ENCODE measurements at places on chromosomes 16 and 17.

DNA sequence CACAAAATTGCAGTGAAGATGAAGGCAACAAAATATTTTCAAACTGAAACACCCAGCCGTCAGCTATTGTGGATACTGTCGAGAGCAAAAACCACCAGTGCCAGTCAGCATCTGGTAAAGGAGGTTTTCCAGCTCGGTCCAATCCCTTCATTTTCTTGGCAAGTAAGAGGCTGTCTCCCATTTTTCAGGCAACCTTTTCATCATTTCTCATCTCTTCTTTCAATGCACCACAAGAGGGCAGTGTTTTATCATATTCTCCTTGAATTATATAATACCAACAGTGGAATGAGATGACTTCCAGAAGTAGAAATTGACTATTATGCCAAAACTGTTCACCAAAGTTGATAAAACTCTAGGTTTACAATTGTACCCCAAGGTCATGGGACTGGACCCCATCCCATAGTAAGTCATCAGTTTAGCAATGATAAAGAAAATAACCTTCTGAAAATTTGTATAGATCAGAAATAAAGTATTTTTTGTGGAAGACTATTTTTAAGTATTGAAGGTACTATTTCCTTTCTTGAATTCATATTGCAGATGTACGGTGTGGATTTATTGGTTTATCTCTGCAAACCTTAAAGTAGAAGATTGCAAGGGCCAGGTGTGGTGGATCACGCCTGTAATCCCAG is 16.8 kb downstream of the NQO1 start:
- peak; percentile 73 for DNase-seq

GRCh38 chr16:28280881-28281836 is 11.2 kb upstream of the SBK1 start:
- no peak for DNase-seq

DNA sequence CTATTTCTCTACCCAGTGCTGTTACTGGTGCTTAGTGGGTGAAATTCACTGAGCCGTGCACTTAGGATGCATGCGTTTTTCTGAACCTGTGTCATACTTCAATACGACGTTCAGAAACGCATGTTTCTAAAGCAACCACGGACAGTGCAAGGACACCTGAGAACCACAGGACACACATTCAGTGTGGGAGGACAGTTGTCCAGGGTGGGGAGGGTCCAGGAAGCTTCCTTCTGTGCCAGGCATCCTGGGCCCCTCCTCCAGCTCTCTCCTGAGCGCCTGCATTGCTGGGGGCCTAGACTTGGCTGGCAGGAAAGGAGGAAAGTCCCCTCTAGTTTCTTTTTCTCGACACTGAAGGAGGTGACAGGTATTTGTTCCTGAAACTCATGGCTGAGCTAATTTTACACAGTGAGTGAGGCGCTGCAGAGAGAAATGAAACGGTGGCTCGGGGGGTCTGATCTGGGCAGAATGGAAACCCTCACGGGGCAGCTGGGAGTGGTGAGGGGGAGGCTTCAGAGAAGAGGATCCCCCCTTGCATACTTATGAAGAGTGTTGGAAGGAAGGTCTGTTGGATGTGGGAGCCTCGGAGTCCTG is 89.9 kb downstream of the IRF8 start:
- no peak for DNase-seq

GRCh38 chr17:48588528-48588927 is 1.5 kb downstream of the HOXB3 start:
- DNase-seq = peak; percentile 53

- no peak for DNase-seq
Measured at GRCh38 chr16:3519581-3519980, 18.8 kb downstream of the CLUAP1 start.

DNA sequence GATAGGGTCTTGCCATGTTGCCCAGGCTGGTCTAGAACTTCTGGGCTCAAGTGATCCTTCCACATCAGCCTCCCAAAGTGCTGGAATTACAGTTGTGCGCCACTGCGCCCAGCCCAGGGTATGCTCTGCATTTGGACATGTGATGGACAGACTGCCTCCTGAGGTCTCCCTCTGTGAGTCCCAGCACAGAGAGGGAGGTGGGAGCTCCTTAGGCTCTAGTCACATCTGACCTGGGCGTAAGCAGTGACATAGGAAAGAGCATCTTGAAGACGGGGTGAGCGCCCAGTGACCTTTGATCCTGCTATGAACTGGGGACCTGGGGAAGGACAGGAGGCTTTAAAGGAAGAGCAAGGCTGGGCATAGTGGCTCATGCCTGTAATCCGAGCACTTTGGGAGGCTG is 2.2 kb upstream of the GFAP start:
- DNase-seq = no peak

DNA sequence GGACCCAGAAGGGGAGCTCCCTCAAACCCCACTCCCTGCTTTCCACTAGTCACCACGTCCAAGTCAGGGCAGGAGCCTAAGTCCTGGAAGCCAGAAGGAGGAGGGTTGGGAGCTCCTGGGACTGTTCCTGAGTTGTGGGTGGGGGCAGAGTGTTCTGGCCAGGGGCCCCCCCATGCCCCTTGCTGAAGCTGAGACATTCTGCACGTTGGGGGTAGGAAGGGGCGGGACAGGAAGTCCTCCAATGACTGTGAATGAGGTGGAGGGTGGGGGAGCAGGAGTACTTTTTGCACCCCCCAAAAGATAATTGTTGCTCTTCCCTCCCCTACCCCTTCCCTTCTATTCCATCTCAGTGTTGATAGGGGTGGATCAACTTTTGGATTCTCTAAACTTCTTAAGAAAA is 21.4 kb upstream of the C17orf113 start:
- no peak for DNase-seq

DNA sequence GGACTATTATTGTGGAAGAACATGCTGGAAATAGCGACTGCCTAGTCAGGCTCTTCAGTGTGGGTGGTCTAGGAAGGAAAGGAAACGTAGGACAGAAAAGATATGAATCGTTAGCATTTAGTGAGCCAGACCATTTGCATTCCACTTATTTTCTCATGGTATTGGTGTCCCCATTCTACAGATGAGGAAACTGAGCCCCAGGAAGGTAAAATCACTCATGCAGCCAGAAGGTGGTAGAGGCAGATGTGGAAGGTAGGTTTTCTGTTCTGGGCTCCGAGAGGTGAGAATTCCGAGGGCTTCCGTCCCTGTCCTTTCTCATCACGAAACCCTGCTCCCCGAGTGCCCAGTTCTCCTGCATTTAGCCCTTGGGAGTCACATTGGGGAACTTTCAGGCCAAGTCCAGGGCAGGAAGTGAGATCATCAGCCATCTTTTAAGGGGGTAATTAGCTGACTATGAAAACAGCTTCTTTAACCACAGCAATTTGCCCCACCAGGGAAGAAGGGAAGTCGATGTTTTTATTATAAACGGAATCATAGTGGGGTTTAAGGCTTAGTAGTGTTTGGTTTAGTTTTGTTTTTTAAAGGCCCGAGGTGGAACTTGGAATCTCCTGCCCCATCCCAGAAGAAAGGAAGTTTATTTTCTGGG is 110.7 kb upstream of the IRX3 start:
- DNase-seq = no peak

DNA sequence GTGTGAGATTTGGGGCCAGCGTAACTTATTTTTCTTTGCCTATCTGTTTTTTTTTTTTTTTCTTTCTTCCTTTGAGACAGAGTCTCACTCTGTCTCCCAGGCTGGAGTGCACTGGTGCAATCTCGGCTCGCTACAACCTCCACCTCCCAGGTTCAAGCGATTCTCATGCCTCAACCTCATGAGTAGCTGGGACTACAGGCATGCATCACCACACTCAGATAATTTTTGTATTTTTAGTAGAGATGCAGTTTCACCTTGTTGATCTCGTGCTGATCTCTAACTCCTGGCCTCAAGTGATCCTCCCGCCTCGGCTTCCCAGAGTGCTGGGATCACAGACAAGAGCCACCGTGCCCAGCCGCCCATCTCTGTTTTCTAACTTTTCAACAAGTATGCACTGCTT is 63.4 kb downstream of the VPS35L start:
- DNase-seq = no peak

GRCh38 chr16:89621698-89622409 is 8.4 kb downstream of the DPEP1 start:
- no peak for DNase-seq

GRCh38 chr17:29583324-29584248 is 5.9 kb downstream of the GIT1 start:
- no peak for DNase-seq

DNA sequence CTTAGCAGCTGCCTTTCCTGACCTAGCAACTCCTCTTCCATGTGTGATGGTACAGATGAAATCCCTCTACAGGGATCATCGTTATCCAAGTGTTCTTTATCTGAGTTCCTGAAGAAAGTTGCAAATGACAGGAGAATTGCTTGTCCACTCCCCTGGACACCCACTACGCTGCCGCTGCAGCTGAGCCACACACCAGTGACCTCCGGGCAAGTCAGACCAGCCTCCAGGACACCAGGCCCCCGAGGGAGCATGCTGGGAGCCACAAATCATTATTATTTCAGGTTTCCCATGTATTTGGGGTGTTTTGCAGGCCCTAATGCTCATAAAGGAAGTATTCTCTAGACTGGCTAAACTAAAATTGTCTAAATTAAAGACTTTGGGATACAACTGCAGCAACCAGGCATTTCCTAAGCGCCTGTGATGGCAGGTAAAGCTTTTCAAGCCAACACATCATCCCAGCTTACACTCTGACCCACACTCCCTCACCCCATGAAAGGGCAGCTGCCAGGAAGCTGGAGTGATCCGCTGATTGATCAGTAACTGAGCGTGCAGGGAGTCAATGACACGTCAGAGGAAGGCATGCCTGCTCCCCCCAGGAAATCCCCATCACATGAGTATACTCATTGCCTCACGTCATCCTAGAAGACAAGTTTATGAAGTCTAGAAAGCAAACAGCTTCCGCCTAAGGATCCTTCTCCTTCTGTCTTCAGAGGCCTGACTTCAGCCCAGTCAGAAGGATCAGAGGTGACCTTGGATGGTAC is 14.4 kb downstream of the FA2H start:
- DNase-seq = peak; percentile 90

GRCh38 chr17:79154951-79155585 is 80.4 kb downstream of the ENGASE start:
- DNase-seq = no peak

GRCh38 chr17:66789961-66790437 is 44.9 kb upstream of the CACNG5 start:
- DNase-seq = peak; percentile 27

DNA sequence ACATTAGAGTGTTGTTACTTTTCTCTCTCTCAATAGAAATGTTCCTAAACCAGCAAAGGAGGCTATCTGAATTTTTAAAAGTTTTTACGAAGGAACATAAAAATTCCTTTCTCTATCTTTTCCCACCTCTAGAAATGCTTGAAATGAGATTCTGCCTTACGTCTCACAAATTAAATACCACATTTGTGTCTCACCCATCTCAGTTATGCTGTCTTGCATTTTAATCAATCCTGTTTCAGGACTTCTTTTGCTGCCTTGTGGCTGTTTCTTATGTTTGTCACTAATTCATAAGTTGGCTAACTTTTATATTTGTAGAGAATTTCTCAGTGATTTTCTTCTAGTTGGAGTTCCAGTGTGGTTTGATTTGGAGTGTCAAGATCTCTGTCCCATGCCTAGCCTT is 3.5 kb downstream of the OMG start:
- no peak for DNase-seq

GRCh38 chr16:14309001-14309886 is 238.1 kb downstream of the MRTFB start:
- peak; percentile 39 for DNase-seq

DNA sequence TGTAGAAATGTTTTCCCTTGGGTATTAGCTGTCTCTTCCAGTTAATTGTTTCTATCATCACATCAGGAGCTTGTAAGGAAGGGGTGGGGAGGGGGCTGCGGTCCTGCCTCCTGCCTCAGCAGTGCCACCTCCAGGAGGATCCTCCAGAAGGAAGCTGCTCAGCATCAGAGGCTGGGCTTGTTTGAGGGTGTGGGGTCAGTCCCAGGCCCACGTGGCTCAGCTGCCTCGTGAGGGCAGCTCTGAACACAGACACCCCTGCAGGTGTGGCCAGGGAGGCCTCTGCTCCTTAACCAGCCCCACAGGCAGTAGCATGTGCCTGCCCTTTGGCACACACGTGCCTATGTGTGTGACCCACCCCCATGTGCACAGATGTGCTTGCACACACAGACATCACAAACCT is 46.3 kb downstream of the MRM1 start:
- DNase-seq = no peak

DNA sequence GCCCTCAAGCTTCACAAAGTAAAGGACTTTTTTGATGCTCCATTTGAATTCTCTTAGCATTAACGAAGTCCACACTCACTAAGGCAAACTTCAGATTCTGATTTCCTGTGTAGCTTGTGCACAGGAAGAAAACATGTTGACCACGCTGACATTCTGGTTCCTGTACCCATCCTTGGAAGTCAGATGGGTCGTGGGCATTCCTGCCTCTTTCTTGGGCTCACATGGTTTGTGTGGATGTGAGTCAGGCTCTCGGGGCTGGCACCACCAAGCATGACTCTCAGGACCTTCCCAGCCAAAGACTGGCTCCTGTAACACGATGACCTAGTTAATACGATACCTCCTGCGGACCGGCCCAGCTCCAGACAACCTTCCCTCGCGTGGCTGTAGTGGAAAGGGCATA is 32.8 kb downstream of the ARSG start:
- no peak for DNase-seq

DNA sequence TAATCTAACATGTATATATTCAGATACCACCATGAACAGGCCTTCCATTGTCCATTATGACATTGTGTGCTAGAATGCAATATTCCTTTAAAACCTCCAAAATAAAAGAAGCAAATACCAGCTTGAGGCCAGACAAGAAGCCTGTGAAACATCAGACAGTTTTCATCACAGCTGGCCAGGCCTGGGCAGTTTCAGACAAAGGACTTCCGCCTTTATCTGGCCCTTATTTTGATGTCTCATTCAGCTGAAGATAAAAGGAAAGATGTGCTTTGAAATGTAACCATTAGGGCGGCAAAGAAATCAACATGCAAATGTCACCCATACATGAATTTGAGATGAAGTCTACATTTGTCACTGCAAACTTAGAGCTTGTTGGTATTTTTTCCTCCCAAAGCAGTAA is 737.5 kb downstream of the KCNJ2 start:
- DNase-seq = peak; percentile 62

GRCh38 chr16:28495795-28496749 is 1.6 kb downstream of the APOBR start:
- DNase-seq = no peak

DNA sequence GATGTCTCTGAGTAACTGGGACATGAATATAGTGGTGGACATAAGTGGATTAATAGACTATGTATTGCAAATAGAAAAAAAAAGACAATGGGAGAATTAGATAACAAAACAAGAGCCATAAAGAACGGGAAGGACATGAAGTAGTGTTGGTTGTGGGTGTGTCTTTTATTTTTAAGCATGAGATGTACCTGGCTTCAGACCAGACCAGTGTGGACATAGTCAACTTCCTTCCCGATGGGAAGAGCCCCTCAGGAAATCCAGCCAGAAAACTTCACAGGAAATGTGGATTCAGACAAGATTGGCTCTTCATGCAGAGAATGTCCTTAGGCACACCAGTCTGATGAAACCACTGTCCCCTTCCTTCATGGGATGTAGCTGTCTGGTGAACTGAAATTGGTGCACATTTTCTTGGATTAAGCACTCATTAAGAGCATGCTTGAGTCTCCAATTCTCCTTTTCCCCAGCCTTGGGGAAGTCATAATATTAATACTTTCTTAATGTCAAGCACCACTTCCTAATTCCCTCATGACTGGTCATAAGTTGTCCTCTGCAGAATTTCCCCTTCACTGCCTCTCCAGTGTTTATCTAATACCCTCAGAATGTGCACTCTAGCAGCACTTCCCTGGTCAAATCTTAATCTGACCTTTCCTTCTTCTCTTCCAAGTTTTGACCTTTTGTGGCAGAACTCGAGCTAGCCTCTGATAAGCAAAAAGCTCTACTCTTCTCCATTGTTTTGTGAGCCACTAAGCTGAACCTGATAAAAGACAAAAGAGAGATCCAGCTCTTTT is 350.6 kb upstream of the MAF start:
- DNase-seq = no peak

GRCh38 chr17:32558997-32559650 is 72.3 kb downstream of the CDK5R1 start:
- no peak for DNase-seq
